Naive thymus-derived CD4-positive, alpha-beta T cell (primary cell): ENCODE measurements at places on chromosomes 5 and 9. TPM values are rescaled to one million over a fixed set of nuclear protein-coding genes. Genes with fewer than 3 reads are reported as not detected.

Gene CARTPT
- not detected for polyA plus RNA-seq

Gene BTNL8
- not detected for polyA plus RNA-seq

Gene NR2F1-AS1
- polyA plus RNA-seq = not detected

Gene PLPP7
- 0.24 TPM for polyA plus RNA-seq

Gene CDH6
- polyA plus RNA-seq = not detected

Gene MEGF10
- not detected for polyA plus RNA-seq

Gene PROB1
- not detected for polyA plus RNA-seq

Gene PTGER4
- 38.5 TPM for polyA plus RNA-seq

Gene CER1
- polyA plus RNA-seq = not detected

Gene CNTFR
- not detected for polyA plus RNA-seq

Gene GABRB2
- not detected for polyA plus RNA-seq

Gene CDKN2A
- not detected for polyA plus RNA-seq

Gene SPEF2
- polyA plus RNA-seq = 7.3 TPM

Gene NUTM2G
- polyA plus RNA-seq = 0.29 TPM

Gene SPINK7
- polyA plus RNA-seq = not detected

Gene LRRC19
- not detected for polyA plus RNA-seq

Gene GLRA1
- polyA plus RNA-seq = not detected

Gene PCDHGA11
- not detected for polyA plus RNA-seq

Gene PDLIM4
- not detected for polyA plus RNA-seq

Gene VCAN
- polyA plus RNA-seq = 0.35 TPM

Gene C1QTNF3
- polyA plus RNA-seq = 0.52 TPM

Gene TRAF1
- polyA plus RNA-seq = 3.7 TPM

Gene ORM2
- not detected for polyA plus RNA-seq

Gene TBC1D2
- polyA plus RNA-seq = 3.3 TPM

Gene AQP3
- 252 TPM for polyA plus RNA-seq

Gene IFNA13
- not detected for polyA plus RNA-seq

Gene GGTA1
- not detected for polyA plus RNA-seq

Gene RNF183
- polyA plus RNA-seq = not detected

Gene IFT74
- polyA plus RNA-seq = 9.0 TPM

Gene GPR150
- 3.3 TPM for polyA plus RNA-seq
